Nephron progenitor cell (in vitro differentiated cells): ENCODE measurements at places on chromosomes 7 and 10.

- no peak for DNase-seq
Observed at GRCh38 chr7:157926107-157926506, 589.3 kb downstream of the DNAJB6 start.

DNA sequence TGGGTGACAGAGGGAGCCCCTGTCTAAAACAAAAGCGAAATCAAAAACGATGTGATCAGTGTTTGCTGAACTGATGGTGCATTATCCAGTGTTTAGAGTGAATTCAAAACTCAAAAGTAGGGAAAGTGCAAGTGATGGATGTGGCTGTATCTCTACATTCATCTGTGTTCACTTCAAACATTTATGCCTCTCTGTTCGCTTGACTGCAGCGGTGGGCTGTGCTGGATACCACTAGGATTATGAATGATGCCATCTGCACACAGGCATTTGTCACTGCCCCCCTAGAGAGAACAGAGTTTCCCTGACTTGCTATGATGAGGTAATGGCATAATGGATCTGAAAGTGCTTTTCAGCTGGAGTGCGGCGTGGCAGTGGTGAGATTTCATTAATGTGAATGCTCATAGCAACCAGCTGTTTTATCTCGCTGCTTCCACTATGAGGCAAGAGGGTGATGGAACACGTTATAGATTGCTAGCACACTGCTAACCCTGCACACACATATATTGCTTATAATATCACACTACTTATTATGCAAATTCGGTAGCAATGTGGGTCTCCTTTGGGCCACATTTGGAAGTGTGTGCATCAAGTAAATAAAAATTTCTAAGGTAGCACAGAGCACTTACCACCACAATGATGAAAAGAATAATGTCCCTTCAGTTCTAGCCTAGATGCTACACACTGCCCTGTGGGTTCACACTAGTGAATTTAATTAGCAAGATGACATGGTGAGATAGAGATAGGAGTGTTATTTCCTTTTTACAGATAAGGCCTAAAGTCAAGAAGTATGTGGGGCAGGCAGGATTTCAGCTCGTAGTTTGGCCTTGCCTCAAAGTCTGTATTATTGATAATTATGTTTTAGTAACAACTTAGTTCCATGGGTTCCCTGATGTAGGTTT, 164.7 kb downstream of the CAMK1D start:
- DNase-seq, result no peak

GRCh38 chr10:20207653-20208052, 391.4 kb downstream of the PLXDC2 start:
- DNase-seq, result no peak

GRCh38 chr10:71999360-72000072, 35.3 kb downstream of the CHST3 start:
- peak; percentile 42 for DNase-seq

DNA sequence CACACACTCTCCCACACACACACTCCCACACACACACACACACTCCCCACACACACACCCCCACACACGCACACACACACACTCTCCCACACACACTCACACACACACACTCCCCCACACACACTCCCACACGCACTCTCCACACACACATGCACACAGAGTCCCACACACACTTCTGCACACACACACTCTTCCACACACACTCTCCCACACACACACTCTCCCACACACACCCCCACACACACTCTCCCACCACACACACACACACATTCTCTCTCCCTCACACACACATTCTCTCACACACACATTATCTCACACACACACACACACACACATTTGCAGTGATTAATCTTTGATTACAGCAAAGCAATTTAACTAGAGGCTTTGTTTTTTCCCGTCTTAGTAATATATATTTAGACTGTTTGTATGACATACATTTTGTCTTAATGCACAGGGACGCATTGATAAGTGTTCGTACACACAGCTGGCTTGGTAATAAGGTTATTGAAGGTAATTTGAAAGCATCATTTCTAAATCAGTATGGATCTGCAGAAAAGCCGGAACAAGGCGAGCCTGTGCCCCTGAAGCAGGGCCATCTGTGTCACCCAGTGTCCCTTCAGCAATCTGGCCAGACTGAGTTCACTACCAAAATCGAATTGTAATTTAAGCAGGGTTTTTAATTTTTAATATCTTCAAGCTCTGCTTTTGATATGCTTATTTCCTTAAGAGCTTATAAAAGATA, 69.9 kb upstream of the SH2B2 start:
- DNase-seq, result no peak
